Activated CD4-positive, alpha-beta T cell treated with anti-CD3 and anti-CD28 coated beads, Interleukin-2, Interleukin-4, amounts not matched to agents 100 ng/mL and 50 ng/mL, durations not matched to agents 16 hours and 8 hours (primary cell): ENCODE measurements at places on chromosomes 13 and 19.

- no peak for DNase-seq
Observed at GRCh38 chr19:32811151-32811550, 58.4 kb downstream of the SLC7A9 start.

GRCh38 chr13:41465241-41465847 is 8.0 kb downstream of the RGCC start:
- DNase-seq = peak; percentile 95

DNA sequence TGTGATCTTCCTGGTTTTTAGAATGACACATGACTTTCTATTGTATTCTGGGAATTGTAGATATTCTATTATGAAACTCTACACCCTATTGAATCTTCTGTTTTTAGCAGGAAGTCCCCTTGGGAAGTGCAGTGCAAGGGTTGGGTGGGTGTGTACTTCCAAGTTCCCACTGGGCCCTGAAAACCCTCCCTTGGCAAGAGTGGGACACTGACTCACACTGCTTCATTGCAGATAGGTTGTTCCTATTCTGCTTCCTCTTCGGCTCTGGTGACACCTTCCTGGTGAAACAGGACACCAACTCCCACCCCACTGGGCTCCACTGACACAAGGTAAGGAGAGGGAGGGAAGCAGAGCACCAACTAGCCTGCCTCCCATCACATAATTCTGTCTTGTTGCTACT is 121.8 kb downstream of the KCTD12 start:
- DNase-seq = no peak

DNA sequence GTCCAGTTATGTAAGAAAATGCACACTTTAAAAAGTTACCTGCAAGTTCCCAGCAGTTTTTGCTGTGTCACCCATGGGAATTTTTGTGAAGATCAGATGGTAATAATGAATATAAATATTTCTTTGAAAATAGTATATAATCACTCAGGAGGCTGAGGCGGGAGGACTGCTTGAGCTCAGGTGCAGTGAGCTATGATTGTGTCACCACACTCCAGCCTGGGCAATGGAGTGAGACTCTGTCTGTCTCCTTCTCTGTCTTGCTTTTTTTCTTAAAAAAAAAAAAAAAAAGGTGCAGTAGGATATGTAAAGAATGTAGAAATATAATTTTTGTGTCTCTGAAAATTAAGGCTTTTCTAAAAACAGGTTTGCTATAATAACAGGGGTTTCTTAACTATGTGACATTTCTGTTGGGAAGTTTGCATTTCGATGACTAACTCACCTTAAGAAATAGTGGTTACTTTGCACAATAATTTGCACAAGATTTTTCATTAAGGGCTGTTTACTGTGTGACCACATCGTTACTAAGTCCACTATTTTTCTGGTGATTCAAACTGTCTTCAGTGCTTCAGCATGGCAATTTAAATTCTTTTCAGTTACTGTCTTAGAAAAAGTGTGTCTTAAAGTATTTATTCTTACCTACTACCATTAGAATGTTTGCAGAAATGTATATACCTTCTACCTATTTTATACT is 37.3 kb downstream of the DNAJC3 start:
- no peak for DNase-seq

DNA sequence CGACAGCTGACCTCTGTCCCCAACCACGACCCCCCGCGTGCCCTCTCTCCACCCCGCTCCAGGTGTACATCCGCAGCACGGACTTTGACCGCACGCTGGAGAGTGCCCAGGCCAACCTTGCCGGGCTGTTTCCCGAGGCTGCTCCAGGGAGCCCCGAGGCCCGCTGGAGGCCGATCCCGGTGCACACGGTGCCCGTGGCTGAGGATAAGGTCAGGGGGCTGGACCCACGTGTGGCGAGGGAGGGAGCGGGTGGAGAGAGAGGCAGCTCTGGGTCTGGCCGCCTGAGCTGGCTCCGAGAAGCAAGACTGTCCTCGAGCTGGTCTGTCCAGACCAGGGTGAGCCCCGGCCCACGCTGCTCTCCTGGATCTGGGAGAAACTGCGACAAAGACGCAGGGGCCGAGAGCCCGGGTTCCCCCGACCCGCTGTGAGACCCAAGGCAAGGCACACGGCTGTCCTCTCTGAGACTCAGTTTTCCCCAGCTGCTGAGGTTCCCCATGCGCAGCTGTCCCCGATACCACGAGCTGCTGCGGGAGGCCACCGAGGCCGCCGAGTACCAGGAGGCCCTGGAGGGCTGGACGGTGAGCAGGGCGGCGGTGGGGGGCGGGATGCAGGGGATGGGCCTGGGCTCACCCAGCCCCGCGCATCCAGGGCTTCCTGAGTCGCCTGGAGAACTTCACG is 1.5 kb downstream of the ACP4 start:
- DNase-seq = no peak

DNA sequence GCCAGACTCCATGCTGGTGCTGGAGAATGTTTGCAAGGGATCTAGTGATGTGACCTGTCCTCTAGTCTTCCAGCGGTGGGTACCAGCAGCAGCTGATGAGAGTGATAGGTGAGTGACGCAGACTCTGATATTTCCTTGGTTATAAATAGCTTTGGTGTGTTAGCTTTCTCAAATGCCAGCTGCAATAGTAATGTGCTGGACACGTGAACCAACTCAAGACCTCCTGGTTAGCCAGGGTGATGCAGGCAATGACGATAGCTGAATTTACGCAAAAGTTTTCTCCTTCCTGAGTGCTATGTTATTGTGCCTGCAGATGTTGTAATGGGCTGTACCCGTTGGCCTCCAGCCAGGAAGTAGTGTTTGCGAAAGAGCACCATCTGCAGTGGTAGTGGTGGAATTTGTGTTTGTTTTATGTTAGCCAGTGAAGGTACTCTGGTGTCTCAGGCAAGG is 129.5 kb downstream of the CYSLTR2 start:
- DNase-seq = no peak

- DNase-seq = peak; percentile 53
Observed at GRCh38 chr19:7751157-7751783, 3.9 kb upstream of the CD209 start.

DNA sequence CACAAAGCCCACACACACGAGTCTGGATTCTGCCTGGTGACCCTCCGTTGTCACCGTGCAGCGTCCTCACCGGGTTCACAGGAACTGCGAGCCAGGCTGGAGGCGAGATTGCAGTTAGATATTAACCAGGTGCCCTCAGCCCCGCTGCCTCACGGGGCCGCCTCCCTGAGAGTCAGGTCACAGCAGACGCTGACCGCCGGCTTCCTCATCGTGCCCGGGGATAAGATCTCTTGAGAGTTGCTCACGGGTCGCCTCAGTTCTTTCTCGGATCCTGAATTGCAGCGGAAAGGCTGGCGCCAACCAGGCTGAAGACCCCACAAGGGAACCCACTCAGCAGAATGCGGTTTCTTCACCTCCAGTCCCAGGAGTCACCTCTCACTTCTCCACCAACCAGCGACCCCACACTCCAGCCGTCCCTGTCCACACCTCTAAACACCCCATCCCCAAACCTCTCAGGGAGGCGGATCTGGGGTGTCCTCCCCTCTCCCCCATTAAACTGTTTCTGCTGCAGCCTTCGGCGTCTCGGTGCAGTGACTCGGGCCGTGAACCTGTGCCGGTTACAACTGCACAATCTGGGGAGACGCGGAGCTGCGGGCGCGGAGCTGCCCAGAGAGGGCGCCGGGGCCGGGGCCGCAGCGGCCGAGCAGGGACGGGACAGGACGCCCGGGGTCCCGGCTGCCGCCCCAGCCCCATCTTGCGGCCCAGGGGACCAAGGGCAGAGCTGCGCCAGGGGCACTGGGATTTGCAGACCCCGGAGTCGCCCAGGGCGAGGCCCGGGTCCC is 591 bp downstream of the ZNF823 start:
- peak; percentile 23 for DNase-seq

DNA sequence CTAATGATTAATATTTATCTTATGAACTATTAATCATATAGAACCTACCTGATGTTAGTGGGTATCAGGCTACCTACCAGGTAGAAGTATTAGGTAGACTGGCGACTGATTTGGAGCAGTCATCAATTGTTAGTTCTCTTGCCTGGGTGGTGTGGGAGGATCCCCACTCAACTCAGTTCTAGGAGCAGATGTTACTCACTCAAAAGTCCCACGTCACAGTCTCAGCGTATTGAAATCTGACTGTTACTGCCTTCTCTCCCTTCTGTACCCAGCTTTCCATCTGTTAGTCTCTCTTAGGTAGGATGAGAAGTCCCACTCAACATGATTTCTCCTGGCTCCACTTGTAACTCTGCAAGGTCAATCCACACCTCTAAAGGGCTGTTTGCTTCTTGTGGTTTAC is 102.7 kb downstream of the OLFM4 start:
- no peak for DNase-seq

GRCh38 chr13:91725646-91726045 is 327.2 kb downstream of the GPC5 start:
- DNase-seq = no peak

DNA sequence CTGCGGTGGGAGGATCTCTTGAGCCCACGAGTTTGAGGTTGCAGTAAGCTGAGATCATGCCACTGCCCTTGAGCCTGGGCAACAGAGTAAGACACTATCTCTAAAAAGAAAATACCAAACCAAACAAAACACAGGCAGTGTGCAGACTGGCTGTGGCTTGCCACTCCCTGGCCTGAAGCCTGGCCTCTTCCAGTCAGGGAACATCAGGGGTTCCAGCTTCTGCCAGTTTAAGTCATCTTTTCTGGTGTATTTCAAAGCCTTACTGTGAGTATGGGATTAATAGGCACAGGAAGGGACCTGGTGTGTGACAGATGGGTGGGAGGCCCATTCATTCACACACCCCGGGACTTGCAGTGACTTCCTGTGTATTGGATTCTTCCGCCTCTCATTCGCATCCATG is 27.0 kb upstream of the F2RL3 start:
- no peak for DNase-seq

- peak; percentile 35 for DNase-seq
Observed at GRCh38 chr13:51861723-51862300, at the start of gene CCDC70. TSS of gene CCDC70 (plus strand) at chr13:51861969. CDS start at chr13:51865412, 3,443 bp downstream.

DNA sequence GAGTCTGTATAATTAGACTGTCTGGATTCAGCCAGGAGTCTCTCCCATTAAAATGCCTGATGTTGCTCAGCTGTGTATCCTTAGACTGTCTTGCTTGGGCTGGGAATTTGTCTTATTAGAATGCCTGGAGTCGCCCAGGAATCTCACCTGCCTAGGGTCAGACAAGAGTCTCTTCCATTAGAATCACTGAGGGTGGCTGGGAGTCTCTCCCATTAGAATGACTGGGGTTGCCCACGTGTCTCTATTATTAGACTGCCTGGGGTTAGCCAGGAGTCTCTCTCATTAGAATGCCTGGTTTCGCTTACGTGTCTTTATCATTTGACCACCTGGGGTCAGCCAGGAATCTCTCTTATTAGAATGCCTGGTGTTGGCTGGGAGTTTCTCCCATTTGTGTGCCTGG is 1450.0 kb downstream of the UQCRFS1 start:
- no peak for DNase-seq

- DNase-seq = no peak
Observed at GRCh38 chr13:109918179-109918711, 131.9 kb upstream of the IRS2 start.

DNA sequence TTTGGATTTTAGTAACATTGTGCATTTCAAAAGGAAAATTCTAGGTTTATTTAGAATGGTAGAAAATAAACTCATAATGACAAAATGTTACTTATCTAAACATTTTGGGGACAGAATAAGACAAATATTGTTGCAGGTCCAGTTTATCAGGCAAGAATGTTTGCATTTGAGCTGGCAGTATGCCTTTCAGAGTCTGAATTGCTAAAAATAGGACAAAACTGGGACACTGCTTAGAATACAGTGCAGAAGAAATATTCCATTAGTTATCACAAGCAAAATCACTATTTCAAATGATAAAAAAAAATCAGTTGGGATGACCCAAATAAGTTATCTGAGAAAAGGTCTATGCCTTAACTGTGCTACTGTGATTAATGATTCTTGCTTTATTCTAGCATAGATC is 870.3 kb upstream of the MIR17HG start:
- no peak for DNase-seq

- peak; percentile 43 for DNase-seq
Observed at GRCh38 chr19:10074153-10074552, 12.0 kb upstream of the SHFL start.

- no peak for DNase-seq
Observed at GRCh38 chr19:35945121-35945790, 9.1 kb downstream of the LRFN3 start.

DNA sequence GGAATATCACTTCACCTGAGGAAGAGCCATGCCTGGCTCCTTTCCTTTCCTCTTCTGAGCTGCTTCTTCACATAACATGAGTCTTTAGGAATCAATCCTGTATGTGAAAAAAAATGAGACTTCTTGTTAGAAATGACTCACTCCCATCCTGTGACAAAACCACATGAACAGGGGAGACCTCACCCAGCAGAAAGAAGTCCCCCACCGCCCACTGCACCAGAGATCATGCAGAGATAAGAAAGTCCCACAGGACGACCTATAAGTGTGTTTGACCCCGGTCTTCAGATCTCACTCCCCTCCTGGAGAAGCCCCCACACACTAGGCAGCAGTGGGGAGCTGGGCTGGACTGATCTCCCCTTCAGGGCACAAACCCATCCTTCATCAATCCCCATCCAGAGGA is 7.8 kb downstream of the ZNF600 start:
- peak; percentile 6 for DNase-seq

- no peak for DNase-seq
Observed at GRCh38 chr19:46451352-46451751, 20.0 kb downstream of the PNMA8A start.

- peak; percentile 84 for DNase-seq
Observed at GRCh38 chr19:41263042-41263849, 926 bp upstream of the HNRNPUL1 start.

DNA sequence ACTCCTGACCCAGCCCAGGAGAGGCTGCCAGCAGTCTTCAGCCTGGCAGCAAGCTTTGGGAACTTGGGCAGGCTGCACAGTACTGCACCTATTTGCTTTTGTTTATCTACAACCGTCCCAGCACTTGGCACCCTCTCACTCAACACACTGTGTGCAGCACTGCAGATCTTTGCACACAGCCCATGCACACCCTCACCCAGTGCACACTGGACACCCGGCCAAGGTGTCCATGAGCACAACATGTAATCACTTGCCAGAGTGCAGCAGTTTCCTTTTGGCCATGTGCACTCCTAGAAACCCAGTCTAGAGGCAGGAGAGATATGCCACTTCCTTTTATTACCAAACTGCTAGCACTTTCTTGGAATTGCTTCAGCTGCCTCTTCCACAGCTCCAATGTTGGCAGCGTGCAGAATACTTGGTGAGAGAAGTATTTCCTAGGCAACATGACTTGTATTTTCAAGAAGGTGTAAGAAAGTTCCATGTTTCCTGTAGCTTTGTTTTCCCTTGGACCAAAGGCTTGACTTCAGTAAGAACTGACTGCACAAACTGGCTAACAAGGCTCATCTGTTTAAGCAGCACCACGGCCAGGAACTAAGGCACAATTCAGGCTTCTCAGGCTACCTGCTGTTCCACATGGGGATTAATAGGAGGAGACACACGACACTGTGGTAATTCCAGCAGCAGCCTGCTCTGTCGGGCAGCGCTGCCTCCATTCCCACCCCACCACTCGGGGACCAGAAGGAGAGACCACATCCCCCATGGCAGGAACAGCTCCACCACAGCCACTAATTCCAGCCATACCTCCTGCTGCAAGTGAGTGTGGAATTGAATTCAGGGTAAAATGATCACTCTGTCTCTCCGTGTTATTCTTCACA is 15.3 kb downstream of the ATP7B start:
- no peak for DNase-seq

GRCh38 chr13:24632382-24633121 is 47.7 kb upstream of the ATP12A start:
- no peak for DNase-seq
